NCI-H146 (cell line): ENCODE measurements at places on chromosomes 11 and 22.

GRCh38 chr11:102680945-102681344 is 24.6 kb downstream of the MMP27 start:
- DNase-seq: no peak

DNA sequence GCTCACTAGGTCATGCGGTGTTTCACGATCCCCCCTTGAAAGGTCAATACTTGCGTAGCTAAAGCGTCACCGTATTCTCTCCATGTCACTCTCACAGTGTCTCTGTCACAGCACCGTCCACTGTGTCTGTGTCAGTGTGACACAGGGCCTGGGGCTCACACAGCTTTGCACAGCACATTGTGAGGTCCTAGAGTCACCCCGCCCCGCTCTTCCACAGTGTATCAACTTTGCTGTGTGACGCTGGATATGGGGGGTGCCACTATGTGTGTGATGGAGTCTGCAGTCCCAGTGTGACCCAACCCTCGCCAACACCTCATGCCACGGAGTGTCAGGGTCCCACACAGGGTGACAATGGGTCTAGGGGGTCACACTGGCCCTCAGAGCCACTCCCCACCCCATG is 583 bp downstream of the P4HA3 start:
- no peak for DNase-seq

GRCh38 chr11:32487270-32487669 is 51.9 kb upstream of the WT1 start:
- DNase-seq: no peak

- DNase-seq: no peak
Measured at GRCh38 chr11:74332291-74332690, 20.9 kb upstream of the P4HA3 start.

DNA sequence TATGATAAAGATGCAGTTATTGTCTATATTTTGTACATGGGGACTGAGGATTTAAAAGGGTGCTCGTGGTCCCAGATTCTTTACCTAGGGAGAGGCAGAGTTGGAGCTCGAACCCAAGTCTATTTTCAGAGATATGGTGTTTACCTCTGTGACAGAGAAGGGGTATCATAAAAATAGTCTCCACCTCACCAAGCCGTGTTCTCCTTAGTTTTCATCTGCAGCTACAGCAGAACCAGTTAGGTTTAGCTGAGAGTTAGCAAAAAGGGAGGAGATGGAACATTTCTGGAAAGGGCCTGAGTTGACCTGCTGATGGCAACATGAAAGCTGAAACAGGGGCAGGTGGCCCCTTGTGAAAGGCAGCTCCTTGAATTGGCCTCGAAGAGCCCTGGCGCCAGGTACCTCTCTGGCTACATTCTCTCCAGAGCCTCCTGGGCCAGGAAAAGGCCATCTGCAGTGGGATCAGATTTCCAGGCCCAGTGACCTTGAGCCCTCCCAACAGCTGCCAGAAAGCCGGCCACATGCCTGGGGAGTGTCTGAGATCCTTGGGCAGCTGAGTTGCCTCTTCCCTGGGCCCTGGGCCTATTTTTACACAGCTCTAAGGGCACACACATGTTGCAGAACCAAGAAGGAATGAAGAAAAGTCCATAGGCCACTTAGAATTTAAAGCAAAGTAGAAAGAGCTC is 136.6 kb downstream of the NAV2 start:
- DNase-seq: peak; percentile 64

DNA sequence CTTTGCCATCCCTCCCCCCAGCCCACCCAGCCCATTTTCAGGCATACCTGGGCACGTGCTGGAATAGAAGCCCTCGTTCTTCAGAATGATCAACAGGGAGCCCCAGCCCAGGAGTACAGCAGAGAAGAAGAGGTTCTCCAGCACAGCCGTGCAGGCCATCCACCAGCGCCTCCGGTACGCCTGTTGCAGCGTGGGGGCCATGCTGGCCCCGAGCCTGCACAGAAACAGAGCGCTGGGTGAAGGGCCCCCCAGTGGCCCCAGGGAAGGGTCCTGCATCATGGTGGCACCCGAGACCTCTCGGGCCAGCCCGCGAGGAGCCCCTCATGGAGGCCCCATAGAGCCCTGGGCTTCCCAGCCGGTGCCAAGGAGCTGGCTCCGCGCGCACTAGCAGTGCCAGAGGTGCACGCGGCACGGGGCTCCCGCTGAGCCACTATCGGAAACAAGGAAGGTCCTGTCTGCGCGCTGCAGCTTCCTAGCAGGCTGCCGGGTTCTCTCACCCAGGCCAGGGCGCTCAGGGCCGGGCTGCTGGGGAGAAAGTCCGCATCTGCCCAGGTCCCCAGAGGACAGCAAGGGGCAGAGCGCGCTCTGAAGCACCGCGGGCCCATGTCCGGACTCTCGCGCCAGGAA is 1.5 kb downstream of the SLC43A1 start:
- peak; percentile 71 for DNase-seq

DNA sequence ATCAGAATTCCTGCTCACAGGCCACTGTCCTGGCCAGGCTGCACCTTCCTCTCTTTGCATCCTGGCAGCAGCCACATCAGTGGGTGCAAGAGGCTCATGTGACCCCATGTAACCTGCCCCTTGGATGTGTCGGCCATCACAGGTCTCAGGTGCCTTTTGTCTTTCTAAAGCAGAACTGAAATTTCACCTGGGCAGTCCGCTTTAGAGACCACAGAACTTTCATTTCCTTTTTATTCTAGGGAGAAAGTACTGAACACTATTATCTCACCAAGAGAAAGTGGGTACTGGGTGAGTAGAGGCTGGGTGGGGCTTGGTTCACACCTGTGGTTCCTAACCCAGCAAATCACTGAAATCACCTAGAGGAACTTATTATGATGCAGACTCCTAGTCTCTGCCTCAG is 51.7 kb upstream of the NUP160 start:
- DNase-seq: no peak

DNA sequence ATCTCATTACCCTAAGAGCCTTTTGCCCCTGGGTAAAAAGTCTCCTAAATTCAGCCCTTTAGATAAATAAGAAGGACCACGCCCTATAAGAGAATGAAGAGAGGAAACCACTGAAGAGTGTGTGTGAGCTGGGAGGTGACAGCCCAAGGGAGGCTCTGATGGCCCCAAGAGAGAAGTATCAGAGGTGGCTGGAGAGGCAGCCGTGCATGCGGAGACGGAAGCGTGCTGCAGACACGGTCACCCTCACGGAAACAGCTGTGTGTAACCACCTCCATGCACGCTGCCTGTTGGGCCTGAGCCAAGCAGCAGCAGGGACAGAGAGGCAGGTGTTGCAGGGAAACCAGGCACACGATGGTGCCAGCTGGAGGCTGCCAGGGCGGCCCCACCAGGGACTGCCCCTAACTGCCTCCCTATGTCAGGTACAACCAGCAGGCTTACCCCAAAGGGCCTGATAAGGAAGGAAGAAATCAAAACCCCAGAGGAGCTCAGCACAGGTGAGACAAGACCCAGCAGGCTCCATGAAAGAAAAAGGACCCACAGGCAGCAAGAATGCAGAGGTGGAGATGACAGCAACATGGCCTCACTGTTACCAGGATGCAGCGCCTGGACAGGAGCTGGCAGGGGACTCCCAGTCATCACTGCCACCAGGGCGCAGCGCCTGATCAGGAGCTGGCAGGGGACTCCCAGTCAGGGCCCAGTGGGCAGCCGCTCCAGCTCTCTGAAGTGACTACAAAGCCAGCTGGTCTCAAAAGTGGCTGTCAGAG is 7.8 kb downstream of the LARGE2 start:
- peak; percentile 89 for DNase-seq

GRCh38 chr11:10017911-10018310 is 276.1 kb downstream of the SBF2 start:
- no peak for DNase-seq

- DNase-seq: peak; percentile 41
Measured at GRCh38 chr22:33515795-33516194, 404.5 kb downstream of the LARGE1 start.

DNA sequence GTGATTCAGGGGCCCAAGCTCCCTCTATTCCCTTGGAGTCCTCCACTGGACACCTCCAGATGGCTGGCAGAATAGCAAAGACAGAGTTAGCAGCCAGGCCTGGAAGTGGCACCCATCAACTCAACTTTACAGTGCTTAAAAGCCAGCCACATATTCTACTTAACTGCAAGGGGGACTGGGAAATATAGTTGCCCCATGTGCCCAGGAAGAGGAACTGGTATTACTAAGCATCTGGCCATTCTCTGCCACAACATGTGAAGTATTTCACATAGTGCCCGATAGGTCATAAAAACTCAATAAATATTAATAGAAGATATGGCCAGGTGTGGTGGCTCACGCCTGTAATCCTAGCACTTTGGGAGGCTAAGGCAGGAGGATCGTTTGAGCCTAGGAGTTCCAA is 5.5 kb upstream of the IL10RA start:
- DNase-seq: no peak

DNA sequence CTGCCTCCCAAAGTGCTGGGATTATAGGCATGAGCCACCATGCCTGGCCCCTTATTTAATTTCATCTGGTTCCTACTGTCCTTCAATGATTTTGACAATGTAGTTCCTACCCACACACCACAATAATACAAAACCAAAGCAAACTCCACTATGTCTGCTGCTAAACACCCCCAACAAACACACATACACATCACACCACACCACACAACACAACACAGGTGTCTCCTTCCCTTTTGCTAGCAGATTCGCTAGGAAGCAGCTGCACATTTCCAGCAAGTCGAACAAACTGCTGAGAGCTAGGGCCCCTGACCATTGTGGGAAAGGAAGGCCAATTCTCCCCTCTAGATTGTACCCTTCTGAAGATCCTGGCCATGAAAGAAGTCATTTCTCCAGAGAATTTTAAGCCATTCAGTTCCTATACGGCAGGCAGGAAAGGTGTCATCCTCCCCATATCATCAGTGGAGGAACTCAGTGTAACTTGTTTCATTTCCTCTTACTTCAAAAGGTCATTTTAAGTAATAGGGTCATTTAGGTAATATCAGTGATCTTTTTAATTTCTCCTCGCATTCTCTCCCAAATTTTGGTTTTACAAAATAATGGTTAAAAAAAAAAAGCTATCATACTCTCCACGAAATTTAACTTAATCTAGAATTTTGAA is 18.5 kb downstream of the NUMA1 start:
- no peak for DNase-seq

DNA sequence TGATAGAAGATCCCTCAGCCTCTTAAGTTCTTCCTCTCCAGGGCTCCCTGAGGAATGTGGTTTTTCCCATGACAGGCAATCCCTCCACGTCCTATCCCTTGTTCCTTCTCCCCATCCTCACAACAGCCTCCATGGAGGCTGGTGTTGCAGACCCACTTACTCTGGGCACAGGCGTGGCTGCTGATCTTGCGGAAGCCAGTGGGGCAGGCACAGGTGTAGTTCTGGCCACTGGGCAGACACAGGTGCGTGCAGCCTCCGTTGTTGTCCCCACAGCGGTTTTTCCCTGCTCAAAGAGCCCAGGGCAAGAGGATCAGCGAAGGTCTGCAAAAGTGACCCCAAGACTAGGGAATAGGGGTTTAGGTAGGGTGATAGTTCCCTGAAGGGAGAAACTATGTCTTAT is 29.1 kb downstream of the LRP4 start:
- DNase-seq: no peak

GRCh38 chr22:39528080-39528661 is 4.4 kb downstream of the RPS19BP1 start:
- DNase-seq: peak; percentile 82

DNA sequence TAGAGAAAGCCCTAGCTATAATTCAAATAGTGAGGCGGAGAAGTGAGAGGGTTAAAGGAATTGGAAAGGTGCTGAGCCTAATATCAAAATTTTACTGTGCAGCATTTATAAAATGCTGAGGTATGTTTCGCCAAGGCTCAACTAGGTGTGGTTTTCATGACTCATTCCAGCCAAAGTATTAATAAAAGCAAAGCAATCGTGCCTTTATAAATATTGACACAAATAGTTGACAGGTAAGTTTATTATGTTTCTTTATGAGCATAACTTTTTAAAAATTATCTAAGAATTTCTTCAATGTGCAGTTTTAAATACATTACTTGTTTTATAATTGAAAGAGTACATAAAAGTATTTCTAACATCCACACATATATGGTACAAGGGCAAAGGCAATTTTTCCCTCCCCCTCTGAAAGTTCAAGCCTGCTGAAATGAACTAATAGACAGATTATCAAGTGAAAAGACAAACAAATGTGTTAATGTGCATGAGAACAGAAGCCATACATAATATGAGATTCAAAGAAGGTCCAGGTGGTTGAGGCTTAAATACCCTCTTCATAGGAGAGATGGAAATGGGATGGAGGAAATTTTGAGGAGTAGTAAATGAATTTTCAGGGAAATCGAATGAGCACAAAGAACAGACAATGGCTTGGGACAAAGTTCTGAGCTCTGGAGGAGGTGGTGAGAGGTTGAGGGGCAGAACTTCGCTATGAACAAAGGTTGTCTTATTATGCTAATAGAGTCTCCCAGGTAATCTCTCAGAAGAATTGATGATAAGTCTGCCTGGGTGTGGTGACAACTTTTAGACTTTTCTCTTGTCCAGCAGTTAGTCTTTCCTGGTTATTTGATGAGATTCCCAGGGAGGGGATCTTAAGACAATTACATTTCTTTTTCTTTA is 326.5 kb downstream of the BUD13 start:
- peak; percentile 23 for DNase-seq

GRCh38 chr11:10295064-10295901 is 1.3 kb upstream of the SBF2 start:
- no peak for DNase-seq

GRCh38 chr22:17726928-17727897 is 47.1 kb downstream of the BID start:
- DNase-seq: no peak

DNA sequence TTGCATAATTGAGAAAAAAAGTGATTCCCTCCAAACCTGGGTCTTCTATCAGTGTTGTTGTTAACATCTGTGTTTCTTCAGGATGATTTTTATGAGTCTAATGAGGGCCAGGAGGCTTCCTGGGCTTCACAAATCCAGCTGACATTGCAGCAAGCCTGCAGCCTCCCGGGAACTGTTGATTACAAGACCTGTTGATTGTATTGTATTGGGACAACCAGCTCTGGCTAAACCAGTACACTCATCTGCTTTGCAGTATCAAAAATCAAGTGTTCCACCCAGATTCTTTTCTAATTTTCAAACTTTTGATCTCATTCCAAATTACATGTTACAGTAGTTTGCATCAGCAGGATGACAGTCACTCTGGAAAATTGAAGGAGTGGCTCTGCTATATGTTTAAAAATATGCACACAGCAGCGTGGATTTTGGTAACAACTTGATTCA is 16.1 kb upstream of the PRSS23 start:
- DNase-seq: no peak

GRCh38 chr11:64947208-64947814 is 11.6 kb upstream of the GPHA2 start:
- DNase-seq: no peak

GRCh38 chr11:111148953-111149352 is 96.6 kb upstream of the POU2AF2 start:
- no peak for DNase-seq

GRCh38 chr11:66651016-66651415 is 12.5 kb downstream of the RBM4 start:
- DNase-seq: no peak
